ENCODE measurements at places on chromosomes 6 and 20. TPM values are rescaled to one million over a fixed set of nuclear protein-coding genes. Genes with fewer than 3 reads are reported as not detected.
A peak's percentile ranks its signal among the peaks of the same experiment; 100 is the strongest.

- DNase-seq: no peak
These were observed 598.9 kb downstream of the RFPL4B start for GRCh38 chr6:112946051-112946450.

GRCh38 chr6:113050979-113051378 lies 703.8 kb downstream of the RFPL4B start:
- DNase-seq: no peak

DNA sequence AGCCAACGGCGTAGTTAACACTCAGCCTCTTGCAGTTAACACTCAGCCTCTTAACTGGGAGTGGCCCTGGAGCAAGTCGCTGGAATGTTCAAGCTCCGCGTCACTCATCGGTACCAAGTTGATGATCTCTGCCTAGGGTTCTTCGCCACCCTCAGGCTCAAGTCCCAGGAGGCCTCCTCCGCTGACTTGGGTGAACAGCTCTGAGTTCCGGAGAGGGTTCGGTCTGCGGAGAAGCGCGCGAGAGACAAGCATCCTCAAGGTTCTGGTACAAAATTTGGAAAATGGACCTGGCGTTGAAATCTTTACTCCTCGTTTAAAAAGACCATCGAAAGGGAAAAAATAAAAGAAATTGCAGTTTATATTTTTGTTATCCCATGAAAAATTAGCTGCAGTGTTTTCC lies 876 bp upstream of the DSP start:
- DNase-seq: no peak

- peak; percentile 25 for DNase-seq
These were observed 31.8 kb downstream of the ACSS1 start for GRCh38 chr20:25025986-25026605.

DNA sequence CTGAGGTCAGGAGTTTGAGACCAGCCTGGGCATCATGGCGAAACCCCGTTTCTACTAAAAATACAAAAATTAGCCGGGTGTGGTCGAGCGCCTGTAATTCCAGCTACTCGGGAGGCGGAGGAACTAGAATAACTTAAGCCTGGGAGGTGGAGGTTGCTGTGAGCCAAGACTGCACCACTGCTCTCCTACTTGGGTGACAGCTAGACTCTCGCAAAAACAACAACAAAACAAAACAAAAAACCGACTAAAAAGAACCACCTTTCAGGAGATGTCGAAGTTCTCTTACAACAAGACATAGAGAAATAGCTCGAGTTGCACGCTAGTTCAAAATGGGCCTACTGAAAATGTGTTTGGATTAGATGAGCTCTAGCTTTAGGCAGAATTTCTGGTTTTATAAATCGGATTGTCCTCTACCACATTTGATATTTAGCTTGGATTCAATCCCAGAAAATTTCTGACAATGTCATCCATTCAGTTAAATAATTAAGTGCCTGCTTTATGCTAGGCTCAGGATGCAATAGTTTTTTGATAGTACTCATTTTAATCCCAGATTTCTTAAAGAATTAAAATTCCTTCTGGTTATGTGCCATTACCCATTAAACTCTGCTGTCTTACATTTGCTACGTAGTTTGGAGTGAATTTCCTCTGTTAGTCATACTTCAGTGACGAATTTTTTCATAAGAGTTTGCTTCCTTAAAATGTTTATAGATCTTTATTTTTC lies 137.5 kb upstream of the SHLD1 start:
- no peak for DNase-seq

- no peak for DNase-seq
These were observed 86.4 kb upstream of the NOX3 start for GRCh38 chr6:155542036-155542435.

DNA sequence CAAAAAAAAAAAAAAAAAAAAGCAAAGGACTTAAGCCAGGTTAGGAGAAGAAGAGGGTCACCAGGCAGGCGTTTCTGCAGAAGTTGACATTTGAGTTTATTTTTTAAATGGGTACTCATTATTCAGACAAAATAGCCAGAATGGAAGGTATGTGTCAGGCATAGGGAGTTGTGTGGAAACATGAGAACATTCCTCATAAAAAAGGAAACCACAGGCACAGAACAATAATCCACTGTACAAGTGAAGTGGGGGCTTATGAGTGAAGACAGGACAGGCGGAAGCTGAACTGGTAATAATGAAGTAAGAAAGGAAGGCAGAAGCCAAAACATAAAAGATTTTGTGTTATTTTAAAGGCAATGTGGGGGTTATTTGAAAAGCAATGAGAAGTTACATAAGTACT lies 104.6 kb downstream of the EPB41L2 start:
- no peak for DNase-seq

- no peak for DNase-seq
These were observed 40.1 kb upstream of the EEF1A1 start for GRCh38 chr6:73560853-73561407.

- DNase-seq: no peak
These were observed 87.1 kb downstream of the COL19A1 start for GRCh38 chr6:69953491-69953890.

GRCh38 chr20:58889798-58890517 lies 37.4 kb downstream of the GNAS start:
- no peak for DNase-seq

GRCh38 chr20:24651171-24651975 lies 181.9 kb downstream of the SYNDIG1 start:
- DNase-seq: peak; percentile 94

- DNase-seq: no peak
These were observed 31.0 kb downstream of the KCNQ2 start for GRCh38 chr20:63441136-63442099.

GRCh38 chr6:1908784-1909183 lies 299.1 kb downstream of the FOXC1 start:
- DNase-seq: no peak

- DNase-seq: no peak
These were observed 4.5 kb upstream of the DDR1 start for GRCh38 chr6:30879684-30880427.

GRCh38 chr20:760751-761417 lies 7.4 kb downstream of the SLC52A3 start:
- no peak for DNase-seq

GRCh38 chr20:62433658-62434497 lies 6.5 kb upstream of the RBBP8NL start:
- no peak for DNase-seq

GRCh38 chr6:39062014-39062740 lies 13.6 kb downstream of the GLP1R start:
- DNase-seq: no peak

DNA sequence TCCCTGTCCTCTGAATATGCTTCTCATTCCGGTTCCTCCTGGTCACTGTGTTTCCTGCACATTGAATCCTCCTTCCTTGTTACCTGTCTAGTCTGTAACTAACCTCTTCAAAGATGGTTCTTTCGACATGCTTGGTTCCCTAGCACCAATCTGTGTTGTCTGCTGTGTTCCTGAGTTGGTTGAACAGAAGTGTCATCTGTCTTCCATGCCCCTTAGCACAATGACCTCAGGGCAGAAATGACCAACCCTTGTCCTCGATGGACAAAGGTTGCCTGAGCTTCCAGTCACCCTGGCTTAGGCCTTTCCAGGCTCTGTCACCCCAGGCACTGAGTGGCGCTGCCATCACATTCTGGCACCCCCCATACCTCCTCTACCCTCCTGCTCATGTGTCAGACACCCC lies 266.8 kb upstream of the RIN2 start:
- DNase-seq: no peak

DNA sequence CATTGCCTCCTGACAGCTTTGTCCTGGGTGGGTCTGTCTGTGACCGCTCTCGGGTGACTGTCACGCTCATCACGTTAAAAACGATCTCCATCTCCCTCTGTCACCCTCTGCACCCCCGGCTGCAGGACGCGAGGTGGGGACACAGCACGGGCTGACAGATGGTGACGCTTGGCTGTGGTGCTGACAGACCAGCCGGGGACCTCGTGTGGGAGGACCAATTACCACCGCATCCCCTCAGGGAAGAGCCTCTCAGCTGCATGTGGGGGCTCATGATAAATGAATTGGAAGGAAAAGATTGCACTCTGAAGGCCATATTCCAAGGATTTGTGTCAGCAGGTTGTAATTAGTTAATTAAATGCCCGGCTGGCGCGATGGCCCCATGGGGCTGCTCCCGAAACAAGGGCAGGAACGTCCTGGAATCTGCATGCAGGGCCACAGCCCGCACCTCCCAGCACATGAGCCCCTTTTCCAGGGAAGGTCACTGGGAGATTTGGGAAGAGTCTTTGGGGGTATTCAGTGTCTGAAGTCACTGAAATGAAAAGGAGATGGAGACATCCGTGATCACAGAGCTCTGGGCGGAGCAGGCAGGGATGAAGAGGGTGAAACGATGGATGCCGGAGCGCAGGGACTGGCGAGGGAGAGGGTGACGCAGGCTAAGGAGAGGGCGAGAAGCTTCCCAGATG lies 87.1 kb downstream of the ERMARD start:
- DNase-seq: no peak

DNA sequence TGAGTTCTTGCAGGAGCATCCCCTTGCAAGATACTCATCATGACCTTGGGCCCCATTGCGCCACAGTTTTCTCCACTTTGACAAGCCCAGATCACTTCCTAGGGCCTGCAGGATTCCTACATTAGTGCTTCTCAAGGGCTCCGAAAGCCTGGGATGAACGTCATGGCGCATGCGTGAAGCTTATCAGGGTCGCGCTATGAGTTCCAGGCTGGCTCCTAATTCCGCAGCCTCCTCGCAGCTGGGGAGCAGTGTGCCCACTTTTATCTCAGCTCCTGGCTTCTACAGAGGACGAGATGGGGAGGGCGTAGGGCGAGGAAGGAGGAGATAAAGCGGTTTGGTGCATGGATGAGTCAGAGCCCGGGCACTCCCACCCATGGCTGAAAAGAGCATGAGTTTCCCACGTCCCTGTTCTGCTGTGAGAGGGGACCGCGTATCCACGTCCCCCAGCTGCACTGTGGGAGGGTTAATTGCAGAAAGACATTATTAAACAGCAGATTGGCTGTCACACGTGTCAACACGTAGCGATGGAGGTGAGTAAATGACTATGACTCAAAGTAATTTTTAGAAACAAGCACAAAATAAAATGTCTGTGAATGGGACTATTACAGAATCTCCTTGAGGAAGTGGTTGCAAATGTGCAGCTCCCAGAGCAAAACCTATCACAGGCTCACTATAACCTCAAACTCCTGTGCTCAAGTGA lies 72.9 kb upstream of the DSP start:
- peak; percentile 51 for DNase-seq

GRCh38 chr20:611047-611842 lies 1.1 kb upstream of the TCF15 start:
- no peak for DNase-seq

Gene MAS1L
- total RNA-seq: not detected

Gene TAF8
- total RNA-seq: 12.2 TPM

Gene GMNN
- 102 TPM for total RNA-seq

Gene PGC
- total RNA-seq: not detected

Gene FAM217A
- not detected for total RNA-seq

Gene LRFN2
- not detected for total RNA-seq

Gene CCN6
- total RNA-seq: not detected

All from SJSA1 (cell line).